ENCODE measurements at places on chromosomes 11 and 22. TPM values are rescaled to one million over a fixed set of nuclear protein-coding genes. Genes with fewer than 3 reads are reported as not detected.
A peak's percentile ranks its signal among the peaks of the same experiment; 100 is the strongest.

GRCh38 chr11:13119941-13120520 lies 110.9 kb downstream of the RASSF10 start:
- DNase-seq = no peak

DNA sequence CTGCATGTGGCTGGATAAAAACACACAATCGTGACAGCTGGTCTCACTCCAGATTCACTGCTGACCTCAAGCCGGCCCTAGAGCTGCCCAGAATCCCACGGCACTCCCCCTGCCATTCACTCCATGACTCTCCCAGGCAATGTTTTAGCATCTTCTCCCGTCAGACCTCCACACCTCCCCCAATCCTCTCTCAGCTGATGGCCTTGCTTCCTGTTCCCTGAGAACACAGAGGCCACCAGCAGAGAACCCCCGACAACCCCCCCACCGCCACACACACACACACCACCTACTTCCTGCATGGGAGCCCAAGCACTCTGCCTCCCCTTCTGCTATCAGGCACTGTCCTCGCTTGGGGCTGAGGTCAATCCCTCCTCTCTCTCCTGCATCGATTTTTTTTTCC lies 9.3 kb downstream of the TNKS1BP1 start:
- peak; percentile 63 for DNase-seq

GRCh38 chr22:35697142-35697541 lies 20.5 kb upstream of the APOL5 start:
- peak; percentile 12 for DNase-seq

DNA sequence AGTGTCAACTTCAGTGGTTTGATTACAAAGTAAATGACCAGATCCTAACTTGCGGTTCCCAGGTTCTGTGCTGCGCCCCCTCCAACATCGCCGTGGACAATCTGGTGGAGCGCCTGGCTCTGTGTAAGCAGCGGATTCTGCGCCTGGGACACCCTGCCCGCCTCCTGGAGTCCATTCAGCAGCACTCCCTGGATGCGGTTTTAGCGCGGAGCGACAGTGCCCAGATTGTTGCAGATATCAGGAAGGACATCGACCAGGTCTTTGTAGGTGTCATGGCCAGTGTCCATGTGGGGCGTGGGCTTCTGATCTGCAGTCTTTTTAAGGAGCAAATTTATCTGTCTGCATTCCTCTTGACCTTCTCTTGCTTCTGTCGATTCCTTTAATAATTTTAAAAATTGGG lies 11.1 kb downstream of the IGHMBP2 start:
- no peak for DNase-seq

- DNase-seq = no peak
These were observed 46.2 kb upstream of the LMO1 start for GRCh38 chr11:8309862-8310261.

DNA sequence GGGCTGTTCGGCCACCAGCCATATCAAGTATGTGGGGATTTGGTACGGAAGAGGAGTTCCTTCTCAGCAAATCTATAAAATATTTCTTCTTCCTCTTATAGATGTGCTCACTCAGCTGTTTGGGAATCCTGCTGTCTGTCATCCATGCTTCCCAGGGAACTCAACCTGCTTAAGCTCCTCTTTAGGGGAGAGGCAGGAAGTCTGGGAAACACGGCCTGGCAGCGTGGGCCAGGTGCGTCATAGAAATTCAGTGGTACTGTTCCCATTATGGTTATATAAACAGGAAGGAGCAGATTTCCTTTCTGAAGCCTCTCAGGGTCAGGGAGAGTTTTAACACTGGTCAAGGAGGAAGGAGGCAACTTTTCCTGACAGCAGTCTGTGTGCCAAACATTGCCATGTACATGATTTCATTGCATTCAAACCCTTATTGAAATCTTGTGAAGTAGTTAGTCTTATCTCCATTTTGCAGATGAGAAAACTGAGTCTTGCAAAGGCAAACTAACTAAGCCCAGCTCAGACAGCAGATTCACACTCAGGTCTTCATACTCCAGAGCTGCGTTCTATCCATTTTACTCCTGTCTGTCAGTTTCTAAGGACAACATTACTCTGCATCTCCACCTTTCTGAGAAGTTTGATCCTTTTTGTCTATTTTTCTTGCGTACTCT lies 35.4 kb upstream of the AMOTL1 start:
- no peak for DNase-seq

- peak; percentile 75 for DNase-seq
These were observed 9.7 kb downstream of the PDGFB start for GRCh38 chr22:39234867-39235687.

DNA sequence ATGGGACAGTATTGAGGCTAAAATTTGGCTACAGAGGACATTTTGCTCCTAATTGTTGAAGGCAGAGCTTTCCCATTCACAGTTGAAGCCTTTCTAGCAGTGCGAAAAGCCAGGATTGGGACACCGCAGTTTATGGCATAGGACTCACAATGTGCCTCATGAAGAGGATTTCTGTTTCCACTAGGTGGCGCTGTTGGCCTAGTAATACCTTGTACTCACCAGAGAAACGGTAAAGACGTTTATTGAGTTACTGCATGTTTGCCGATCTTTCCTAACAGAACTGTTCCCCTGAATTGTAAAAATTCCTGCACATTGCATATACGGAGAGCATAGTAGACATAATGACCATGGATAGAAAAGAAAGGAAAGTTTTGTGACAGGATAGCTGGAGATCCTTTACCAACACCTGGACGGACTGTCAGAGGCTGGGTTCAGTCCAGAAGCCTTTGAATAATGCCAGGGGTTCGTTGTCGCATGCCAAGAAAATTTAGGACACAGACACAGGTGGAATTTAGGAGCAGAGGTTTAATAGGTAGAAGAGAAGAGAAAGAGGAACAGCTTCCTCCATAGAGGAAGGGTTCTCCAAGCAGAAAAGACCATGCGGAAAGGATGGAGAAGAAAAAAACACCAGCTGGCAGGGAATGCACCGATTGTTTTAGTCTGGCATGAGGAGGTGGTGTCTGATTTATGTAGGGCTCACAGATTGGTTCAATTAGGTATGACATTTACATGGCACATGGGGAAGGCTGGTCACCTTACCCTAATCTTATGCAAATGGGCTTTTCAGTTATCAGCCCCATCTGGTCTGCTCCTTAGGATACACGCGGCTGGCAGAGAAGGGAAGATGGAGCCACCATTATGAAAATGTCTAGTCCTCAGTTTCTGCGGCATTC lies 10.8 kb upstream of the OR51D1 start:
- DNase-seq = peak; percentile 64

GRCh38 chr22:19873138-19873959 lies 18.7 kb upstream of the GNB1L start:
- DNase-seq = peak; percentile 11

- no peak for DNase-seq
These were observed 354.8 kb downstream of the TENM4 start for GRCh38 chr11:79086056-79086455.

GRCh38 chr11:134856056-134856971 lies 444.3 kb upstream of the B3GAT1 start:
- no peak for DNase-seq

The CDC42EP1 gene
- 143 TPM for total RNA-seq

The GLYATL1 gene
- not detected for total RNA-seq
